Progenitor cell of endocrine pancreas (in vitro differentiated cells): ENCODE measurements at places on chromosomes 7 and 10. TPM values are rescaled to one million over a fixed set of nuclear protein-coding genes. Genes with fewer than 3 reads are reported as not detected.

GRCh38 chr7:148241700-148242293 lies 348.8 kb upstream of the C7orf33 start:
- no peak for DNase-seq

SEMA4G gene
- 57.1 and 62.3 TPM in 2 replicates for total RNA-seq

PHYHIPL gene
- total RNA-seq = 1.3 and 2.5 TPM in 2 replicates

GRCh38 chr7:3657206-3657605 lies 356.2 kb downstream of the SDK1 start:
- no peak for DNase-seq

DNA sequence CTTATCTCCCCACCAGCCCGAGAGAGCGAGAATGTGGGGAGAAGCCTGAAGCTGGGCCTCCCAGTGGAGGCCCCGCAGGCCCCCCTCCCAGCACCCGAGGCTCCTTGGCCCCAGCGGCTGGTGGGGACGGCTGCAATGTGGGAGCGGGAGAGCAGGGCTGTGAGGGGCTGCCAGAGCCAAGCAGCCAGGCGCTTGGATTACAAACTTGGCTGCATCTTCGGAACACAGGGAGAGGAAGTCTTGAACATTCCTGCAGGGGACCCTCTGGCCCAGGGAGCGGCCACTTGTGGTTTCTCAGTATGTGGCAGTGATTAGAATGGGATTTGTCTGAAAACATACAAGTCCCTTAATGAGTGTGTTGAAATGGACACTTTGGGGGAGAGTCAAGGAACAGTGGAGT lies 23.2 kb downstream of the ELN start:
- DNase-seq = no peak

GRCh38 chr7:20275637-20276036 lies 55.1 kb upstream of the ITGB8 start:
- no peak for DNase-seq

GARS1 gene
- 117 and 141 TPM in 2 replicates for total RNA-seq
